Adrenal gland (tissue), 19 donors: ENCODE measurements at places on chromosomes 1 and 21. TPM values are rescaled to one million over a fixed set of nuclear protein-coding genes. Genes with fewer than 3 reads are reported as not detected.

DNA sequence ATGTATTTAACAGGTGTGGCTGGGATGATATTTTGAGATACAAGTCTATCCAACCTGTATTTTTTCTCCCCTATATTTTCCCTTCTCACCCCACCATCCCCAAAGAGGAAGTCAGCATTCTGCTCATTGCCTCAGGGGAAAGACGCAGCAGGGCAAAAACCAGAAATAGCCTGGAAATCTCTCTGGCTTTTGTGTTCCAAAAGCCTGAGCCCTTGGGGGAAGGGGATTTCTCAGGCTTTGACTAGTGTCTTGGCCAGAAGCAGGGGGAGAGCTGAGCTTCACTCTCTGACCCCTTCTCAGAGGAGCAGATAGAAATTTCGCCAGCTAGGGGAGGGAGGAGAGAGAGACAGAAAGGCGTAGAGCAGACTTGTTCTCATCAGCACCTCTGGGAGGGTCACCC, 244.7 kb downstream of the RRAGC start:
- no peak for DNase-seq
- no peaks in the 10 kb centered on the region for H3K4me1 ChIP-seq
- no peak overlapping the region for H3K27ac ChIP-seq
- no peaks in the 10 kb centered on the region for H3K36me3 ChIP-seq
- no peak overlapping the region for H3K4me3 ChIP-seq

The KRTAP12-2 gene
- polyA plus RNA-seq, result not detected

GRCh38 chr1:227782226-227782625, 33.2 kb upstream of the PRSS38 start:
- H3K4me3 ChIP-seq, result no peak overlapping the region
- H3K4me1 ChIP-seq, result peaks cover 13% of the 10 kb centered on the region
- H3K36me3 ChIP-seq, result no peaks in the 10 kb centered on the region
- H3K27me3 ChIP-seq, result no peaks in the 10 kb centered on the region

GRCh38 chr1:27058966-27059669, 46.5 kb upstream of the TENT5B start:
- no peak overlapping the region for H3K27ac ChIP-seq
- DNase-seq, result no peak
- no peak overlapping the region for H3K4me3 ChIP-seq
- H3K4me1 ChIP-seq, result peaks cover 4% of the 10 kb centered on the region

The RUNX1 gene
- 3.9 TPM for polyA plus RNA-seq

DNA sequence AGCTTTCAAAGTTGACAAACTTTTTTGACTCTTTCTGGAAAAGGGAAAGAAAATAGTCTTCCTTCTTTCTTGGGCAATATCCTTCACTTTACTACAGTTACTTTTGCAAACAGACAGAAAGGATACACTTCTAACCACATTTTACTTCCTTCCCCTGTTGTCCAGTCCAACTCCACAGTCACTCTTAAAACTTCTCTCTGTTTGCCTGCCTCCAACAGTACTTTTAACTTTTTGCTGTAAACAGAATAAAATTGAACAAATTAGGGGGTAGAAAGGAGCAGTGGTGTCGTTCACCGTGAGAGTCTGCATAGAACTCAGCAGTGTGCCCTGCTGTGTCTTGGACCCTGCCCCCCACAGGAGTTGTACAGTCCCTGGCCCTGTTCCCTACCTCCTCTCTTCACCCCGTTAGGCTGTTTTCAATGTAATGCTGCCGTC, 160.8 kb upstream of the SGIP1 start:
- H3K36me3 ChIP-seq, result peaks cover 6% of the 10 kb centered on the region
- H3K27me3 ChIP-seq, result no peaks in the 10 kb centered on the region
- H3K27ac ChIP-seq, result peak overlapping the region; percentile 36
- DNase-seq, result no peak
- H3K4me1 ChIP-seq, result no peaks in the 10 kb centered on the region

- H3K27ac ChIP-seq, result no peak overlapping the region
- DNase-seq, result no peak
- no peaks in the 10 kb centered on the region for H3K4me1 ChIP-seq
- H3K4me3 ChIP-seq, result no peak overlapping the region
- H3K27me3 ChIP-seq, result no peaks in the 10 kb centered on the region
Measured at GRCh38 chr1:14614341-14614740, 15.9 kb downstream of the KAZN start.

The OR2T1 gene
- polyA plus RNA-seq, result not detected

GRCh38 chr1:242139442-242139841, 140.5 kb upstream of the MAP1LC3C start:
- H3K4me3 ChIP-seq, result no peak overlapping the region
- DNase-seq, result no peak
- no peaks in the 10 kb centered on the region for H3K36me3 ChIP-seq

- no peak overlapping the region for H3K27ac ChIP-seq
- no peak for DNase-seq
- no peaks in the 10 kb centered on the region for H3K27me3 ChIP-seq
- peaks cover 10% of the 10 kb centered on the region for H3K4me1 ChIP-seq
Measured at GRCh38 chr1:155897746-155898145, 13.4 kb downstream of the RIT1 start.

The ENAH gene
- 51.8 TPM for polyA plus RNA-seq

The ALDH9A1 gene
- polyA plus RNA-seq, result 36.0 TPM

GRCh38 chr1:156356875-156357534, 12.0 kb upstream of the RHBG start:
- H3K27me3 ChIP-seq, result peaks cover 10% of the 10 kb centered on the region
- no peaks in the 10 kb centered on the region for H3K36me3 ChIP-seq
- peak; percentile 65 for DNase-seq
- H3K4me1 ChIP-seq, result no peaks in the 10 kb centered on the region
- no peak overlapping the region for H3K4me3 ChIP-seq

DNA sequence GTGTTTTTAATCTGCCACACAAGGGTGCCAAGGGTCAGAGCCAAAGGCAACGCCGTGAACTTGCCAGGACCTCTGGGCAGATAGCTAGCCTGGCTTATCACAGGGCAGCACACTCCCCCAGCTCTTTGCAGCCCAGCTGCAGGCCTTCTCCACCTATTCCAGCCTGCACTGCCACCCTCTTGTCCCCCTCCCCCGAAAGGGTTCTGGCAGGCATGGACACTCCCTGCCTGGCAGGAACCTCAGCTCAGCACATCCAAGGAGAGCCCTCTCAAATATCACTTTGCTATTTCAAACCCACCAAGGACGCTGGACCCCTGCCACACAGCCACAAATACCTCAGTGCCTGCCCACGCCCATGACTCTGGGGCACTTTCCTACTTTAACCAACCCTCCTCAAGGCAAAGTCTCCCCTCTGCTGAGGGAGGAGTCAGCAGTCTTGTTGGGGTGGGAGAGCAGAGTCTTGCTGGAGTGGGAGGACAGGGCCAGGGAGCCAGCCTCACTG, 9.1 kb downstream of the SSBP3 start:
- peak overlapping the region; percentile 65 for H3K27ac ChIP-seq
- peak; percentile 94 for DNase-seq
- H3K27me3 ChIP-seq, result no peaks in the 10 kb centered on the region

GRCh38 chr1:206872139-206872538, 6.7 kb downstream of the IL20 start:
- H3K27ac ChIP-seq, result no peak overlapping the region
- DNase-seq, result no peak
- H3K36me3 ChIP-seq, result no peaks in the 10 kb centered on the region

DNA sequence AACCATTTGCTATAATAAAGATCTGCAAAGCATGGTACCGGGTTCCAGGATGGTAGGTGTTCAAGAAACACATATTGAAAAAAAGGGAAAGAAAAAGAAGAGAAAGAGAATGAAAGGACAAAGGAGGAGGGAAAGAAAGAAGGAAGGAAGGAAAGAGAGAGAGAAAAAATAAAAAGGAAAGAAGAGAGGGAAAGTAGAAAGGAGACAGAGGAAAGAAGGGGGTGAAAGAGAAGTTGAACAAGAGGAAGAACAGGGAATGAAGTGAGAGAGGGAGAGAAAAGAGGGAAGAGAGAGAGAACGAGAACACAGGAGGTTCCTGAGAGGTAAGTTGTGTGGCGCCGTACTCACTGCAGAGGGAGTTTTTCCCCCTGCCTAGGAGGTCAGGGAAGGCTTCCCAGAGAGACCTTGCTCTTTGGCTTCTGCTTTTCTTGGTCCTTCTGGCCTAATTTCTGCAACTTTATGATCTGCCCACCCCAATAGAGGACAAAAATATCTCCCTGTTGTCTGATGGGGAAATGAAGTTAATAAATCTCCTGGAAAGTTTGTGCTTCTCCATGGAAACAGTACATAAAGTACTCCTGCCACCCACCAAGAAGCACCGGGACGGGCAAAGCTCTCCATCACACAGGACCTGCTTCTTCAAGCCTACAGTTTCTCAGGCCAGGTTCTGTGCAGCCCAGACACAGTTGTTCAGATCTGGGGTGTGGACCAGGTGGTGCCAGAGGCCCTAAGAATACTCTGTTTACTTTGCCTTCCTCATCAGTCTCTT, 124.8 kb downstream of the ROR1 start:
- no peaks in the 10 kb centered on the region for H3K4me1 ChIP-seq
- no peak for DNase-seq
- no peak overlapping the region for H3K4me3 ChIP-seq
- no peaks in the 10 kb centered on the region for H3K27me3 ChIP-seq
- no peak overlapping the region for H3K27ac ChIP-seq
- no peaks in the 10 kb centered on the region for H3K36me3 ChIP-seq

The BRINP2 gene
- polyA plus RNA-seq, result 15.9 TPM

DNA sequence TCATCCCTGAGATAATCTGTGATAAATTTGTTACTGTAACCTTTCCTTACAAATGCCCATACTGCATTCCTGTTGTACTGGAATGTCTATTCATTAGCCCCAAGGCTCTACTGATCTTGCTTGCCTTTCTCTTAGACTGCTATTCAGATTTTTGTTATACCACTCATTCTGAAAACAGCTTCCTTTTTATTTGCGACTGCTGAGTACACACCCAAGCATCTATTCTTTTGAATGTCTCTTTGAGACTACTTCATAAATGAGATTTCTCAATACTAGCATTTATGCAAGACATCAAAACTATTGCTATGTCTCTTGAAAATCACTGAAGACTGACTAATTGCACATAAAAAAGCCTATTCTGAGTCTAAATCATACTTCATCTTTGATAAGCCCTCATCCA, 38.6 kb downstream of the DENND1B start:
- H3K36me3 ChIP-seq, result no peaks in the 10 kb centered on the region
- H3K27me3 ChIP-seq, result no peaks in the 10 kb centered on the region
- no peak overlapping the region for H3K4me3 ChIP-seq
- H3K4me1 ChIP-seq, result no peaks in the 10 kb centered on the region

- peaks cover 4% of the 10 kb centered on the region for H3K4me1 ChIP-seq
- H3K27ac ChIP-seq, result no peak overlapping the region
- H3K36me3 ChIP-seq, result no peaks in the 10 kb centered on the region
- no peaks in the 10 kb centered on the region for H3K27me3 ChIP-seq
- no peak overlapping the region for H3K4me3 ChIP-seq
Measured at GRCh38 chr1:202599669-202600431, 110.4 kb downstream of the SYT2 start.

The ATP1A2 gene
- polyA plus RNA-seq, result 0.99 TPM

DNA sequence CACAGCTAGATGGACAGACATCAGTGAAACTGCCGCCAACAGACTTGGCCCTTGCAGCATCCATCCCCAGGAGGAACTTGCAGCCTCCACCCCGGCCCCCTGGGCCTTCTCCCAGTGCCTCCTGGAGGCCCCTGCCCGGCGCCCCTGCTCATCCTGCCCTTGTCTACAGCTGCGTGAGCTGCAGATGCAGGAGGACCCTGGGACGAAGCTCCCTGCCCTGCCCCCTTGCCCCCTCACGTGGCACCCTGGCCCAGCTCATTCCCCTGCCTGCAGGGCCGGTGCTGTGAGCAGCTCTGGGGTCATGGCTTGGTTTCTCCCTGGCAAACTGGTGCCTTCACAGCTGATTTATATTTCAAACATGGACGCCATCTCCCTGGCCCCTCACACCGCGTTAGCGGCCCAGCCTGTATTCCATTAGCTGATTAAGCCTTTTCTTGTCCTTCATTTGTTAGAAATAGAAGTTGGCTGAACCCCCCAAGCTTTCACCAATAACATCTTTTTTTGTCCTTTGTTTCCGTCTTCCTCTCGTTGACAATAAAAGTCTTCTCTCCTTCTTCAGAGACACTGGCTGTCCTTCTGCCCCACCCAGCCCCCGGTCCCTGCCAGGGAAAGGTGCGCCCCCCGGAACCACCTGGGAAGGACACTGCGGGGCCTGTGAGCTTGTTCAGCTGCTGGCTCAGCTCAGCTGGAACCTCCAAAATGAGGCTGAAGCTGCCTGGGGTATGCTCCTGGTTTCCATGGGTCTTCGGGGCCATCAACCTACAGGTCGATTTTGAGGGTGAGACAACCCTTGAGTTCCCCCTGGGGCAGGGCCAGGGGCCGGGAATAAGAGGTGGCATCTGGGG, 34.0 kb upstream of the SLC19A1 start:
- peaks cover 4% of the 10 kb centered on the region for H3K4me1 ChIP-seq
- no peak overlapping the region for H3K27ac ChIP-seq
- no peak overlapping the region for H3K4me3 ChIP-seq
- H3K36me3 ChIP-seq, result no peaks in the 10 kb centered on the region
- DNase-seq, result peak; percentile 35
- no peaks in the 10 kb centered on the region for H3K27me3 ChIP-seq

DNA sequence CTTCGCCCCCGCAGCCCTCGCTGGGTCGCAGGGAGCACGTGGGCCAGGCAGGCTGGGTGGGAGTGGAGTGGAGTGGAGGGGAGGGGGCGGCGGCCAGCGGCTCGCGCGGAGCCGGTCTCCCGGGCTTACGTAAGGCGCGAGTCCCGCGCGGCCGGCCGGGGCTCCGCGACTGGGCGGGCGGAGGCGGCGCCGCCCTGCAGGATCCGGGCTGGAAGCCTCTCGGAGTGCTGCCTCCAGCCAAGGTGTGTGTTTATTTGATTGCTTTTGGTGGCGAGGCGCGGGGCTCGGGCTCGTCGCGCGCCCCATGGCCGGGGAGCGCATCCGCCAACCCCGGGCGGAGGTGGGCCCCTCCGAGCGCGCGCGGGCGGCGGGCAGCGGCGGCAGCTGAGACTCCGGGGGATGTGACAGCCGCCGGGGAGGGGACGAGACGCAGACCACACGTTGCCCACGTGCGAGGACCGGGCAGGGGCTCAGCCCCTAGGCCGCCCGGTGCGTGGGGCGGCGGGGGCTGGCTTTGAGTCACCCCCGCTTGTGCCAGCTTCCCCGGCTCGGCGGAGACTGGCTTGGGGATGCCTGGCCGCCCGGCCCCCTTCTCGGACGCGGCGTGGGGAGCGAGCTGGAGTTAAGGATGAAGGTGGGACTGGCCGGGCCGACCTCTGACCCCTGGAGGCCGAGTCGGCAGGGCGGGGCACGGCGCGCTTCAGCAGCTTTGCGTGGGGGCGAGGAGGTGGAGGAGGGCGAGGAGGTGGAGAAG, 402 bp upstream of the AK4 start:
- peaks cover 14% of the 10 kb centered on the region for H3K27me3 ChIP-seq
- no peaks in the 10 kb centered on the region for H3K36me3 ChIP-seq
- H3K4me3 ChIP-seq, result peak overlapping the region; percentile 65
- no peak for DNase-seq
